ENCODE measurements at places on chromosomes 3 and 15.

- DNase-seq = no peak
Measured at GRCh38 chr3:65443739-65444446, 594.8 kb downstream of the MAGI1 start.

GRCh38 chr3:125313060-125313635 lies 62.0 kb downstream of the ZNF148 start:
- no peak for DNase-seq

GRCh38 chr15:82535566-82536408 lies 4.5 kb downstream of the RPS17 start:
- DNase-seq = no peak

GRCh38 chr3:72724070-72724469 lies 124.2 kb downstream of the SHQ1 start:
- no peak for DNase-seq

DNA sequence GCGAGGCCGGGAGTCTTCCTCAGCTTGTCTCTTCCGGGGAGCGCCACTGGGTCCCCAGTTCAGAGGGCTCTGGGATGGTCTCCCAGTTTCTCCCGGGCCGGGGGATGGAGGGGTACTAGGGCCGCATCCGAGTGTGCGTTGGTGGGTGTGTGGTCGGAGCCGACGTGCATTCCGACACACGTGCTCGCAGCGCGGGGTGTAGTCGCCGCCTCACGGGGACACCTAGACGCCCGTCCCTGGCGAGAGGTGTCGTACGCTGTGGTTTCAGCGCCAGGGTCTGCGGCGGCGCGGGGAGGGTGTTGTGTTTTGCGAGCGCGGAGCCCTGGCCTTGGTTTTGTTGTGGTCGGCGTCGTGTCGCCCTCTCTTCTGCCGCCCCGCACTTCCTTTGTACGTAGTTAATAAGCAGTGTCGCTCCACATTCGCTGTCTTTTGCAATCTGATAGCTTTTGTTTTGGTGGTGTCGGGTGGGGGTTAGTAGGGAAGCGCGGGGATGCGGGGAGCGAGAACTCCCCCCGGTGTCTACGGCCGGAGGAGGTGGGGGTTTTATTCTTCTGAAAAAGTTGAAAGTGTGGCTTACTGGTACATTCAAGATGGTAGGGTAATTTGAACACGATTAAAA lies 2.2 kb downstream of the IGF1R start:
- no peak for DNase-seq

GRCh38 chr3:168002786-168003368 lies 92.8 kb downstream of the GOLIM4 start:
- DNase-seq = no peak

- DNase-seq = no peak
Measured at GRCh38 chr3:160577093-160577492, 11.7 kb upstream of the KPNA4 start.

- DNase-seq = no peak
Measured at GRCh38 chr3:43689766-43690399, 855 bp upstream of the ABHD5 start.

DNA sequence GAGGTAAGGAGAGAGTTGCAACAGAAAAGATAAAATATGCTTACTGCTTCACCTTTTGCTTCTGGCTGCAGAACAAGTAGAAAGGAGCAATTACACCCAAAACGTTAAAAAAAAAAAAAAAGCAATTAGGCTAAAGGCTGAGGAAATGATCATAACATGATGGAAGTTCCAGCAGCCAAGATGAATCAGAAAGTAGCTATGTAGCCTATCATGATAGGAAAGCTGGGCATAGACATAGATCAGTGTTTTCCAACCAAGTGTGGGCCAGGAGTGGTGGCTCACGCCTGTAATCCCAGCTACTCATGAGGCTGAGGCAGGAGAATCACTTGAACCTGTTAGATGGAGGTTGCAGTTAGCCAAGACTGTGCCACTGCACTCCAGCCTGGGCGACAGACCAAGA lies 52.6 kb downstream of the AGTR1 start:
- DNase-seq = no peak

DNA sequence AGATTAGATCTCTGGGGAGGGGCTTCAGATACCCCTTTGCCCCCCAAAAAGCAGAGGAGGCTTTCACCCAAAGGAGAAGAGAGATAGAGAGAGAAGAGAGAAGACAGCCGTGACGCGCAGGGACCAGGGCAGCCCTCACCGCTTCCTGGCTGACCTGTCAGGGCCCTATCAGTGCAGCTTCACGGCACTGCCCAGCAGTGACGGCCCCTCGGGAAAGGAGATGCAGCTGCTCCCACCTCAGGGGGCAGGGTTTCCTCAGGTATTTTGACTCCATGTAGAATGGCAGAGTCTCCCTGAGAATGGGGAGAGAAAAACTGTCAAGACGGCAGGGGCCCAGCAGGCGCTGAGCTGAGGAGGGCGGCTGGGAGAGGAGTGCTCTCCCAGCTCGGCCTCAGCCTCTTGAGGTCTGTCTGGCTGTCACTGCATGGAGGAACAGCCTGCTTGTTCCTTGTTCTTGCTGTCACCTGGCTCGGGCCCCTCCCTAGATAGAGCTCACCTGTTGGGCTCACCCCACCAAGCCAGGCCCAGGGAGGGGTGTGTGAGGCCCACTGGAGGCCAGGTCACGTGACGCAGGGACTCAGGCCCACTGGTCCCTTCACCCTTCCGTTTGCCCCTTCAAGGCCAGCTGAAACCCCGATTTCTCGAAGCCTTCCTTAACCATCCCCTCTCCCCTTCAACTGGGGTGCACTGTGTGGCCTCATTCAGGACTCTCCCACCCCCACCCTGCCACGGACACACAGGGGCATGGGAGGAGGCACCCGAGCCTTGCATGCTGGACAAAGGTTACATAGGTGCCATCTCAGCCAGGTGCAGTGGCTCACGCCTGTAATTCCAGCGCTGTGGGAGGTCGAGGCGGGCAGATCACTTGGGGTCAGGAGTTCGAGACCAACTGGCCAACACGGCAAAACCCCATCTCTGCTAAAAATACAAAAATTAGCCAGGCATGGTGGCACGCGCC lies 28.2 kb downstream of the LOXL1 start:
- DNase-seq = no peak

DNA sequence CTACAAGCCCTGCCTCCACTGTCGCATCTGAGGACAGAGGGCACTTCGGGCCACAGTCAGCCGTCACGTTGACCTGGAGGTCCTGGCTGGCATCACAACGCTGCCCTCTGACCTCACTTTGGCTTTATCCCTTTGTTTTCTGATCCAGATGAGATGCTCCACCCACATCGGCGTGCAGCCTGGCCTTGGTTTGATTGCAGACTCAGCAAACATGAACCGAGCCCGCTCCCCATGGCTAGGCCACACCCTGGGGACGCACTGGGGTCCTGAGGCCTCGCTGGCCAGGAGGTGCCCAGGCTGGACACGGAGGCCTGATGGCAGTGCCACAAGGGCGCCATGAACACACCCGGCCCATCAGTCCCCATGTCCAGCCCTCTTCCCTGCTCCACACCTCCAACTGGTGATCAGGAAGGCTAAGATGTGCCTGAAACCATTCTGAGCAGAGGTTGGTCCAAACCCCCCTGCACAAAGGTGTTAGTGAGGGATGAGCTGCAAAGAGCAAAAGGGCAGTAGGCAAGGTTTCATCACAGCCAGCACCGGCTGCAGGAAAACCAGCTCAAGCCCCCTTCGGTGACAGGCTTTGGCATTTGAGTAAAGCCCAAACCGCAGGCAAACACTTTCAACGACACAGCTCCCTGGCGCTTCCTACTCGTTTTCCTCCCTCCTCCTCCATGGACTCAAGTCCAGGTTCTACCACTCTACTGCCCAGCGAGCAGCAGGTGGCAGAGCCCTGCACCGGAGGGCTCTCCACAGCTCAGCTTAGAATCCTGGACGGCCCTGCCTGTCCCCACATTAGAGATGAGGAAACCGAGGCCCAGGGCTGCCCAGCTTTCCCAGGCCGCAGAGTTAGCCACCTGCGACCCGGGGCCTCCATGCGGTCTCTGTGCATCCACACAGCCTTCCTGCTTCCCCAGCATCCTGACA lies 165.8 kb downstream of the NUP210 start:
- no peak for DNase-seq

DNA sequence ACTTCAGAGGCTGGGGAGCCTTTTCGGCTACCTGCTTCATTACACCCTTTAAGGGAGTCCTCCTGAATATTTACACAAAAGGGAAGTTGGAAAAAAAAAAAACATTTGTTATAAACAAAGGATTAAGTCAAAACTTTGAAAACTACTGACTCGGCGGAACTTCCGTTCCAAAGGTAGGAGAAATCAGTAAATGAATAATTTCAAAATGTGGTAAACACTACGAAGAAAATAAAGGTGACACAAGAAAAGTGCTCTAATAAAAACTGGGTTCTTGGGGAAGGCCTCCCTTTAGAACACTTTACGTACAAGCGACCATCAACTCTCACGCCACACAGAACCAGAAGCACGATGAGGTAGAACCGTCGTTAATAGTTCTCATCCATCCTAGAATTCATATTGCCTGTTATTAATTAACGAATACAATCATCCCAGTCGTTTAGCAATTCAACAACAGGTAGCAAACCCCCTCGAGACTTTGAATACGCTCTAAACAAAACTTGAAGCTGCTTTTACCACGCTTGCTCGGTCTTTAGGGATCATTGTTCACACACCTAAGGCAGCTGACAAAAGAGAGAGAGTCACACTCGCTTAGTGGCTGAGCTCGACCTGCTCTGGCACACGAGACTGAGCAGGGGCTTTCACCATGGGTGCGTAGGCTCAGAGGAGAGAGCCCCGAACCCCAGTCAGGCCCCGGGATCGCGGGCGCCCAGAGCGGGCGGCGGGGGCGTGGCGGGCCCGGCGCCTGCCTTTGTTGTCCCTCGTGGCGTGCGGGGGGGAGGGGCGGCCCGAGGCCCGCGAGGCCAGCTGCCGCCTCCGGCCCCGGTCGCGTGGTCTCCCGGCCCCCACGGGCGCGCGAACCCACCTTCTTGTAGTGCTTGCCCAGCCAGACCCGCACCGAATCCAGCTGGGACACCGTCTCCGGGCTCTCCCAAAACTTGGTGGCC lies 680 bp downstream of the SMARCC1 start:
- DNase-seq = peak; percentile 27

GRCh38 chr3:3170998-3171397 lies 8.5 kb downstream of the CRBN start:
- no peak for DNase-seq

GRCh38 chr3:80051602-80051962 lies 283.8 kb upstream of the ROBO1 start:
- DNase-seq = no peak

DNA sequence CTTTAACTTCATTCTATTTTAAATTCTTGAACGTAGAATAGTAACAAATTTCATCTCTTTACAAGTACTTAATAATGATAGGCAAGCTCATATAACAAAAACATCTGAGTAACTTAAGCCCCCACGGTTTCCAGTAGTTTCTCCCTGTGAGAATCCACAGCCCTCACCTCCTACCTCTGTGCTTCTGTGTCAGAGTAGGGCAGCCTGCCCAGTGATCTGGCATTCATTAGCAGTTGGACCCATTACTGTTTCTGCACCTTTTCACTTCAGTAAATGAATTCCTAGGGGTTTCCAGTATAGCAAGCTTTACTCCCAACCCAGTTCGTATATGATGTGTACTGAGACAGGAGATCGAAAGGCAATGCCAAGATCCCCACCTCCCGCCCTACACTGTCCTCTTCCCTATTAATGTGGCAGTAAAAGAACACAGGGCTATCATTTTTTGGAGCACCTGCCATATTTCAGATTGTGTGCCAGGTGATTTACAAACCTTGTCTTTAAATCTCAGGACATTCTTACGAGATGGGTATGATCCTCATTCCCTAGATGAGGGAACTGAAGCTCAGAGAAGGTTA lies 40.8 kb downstream of the EIF2AK4 start:
- no peak for DNase-seq

- DNase-seq = no peak
Measured at GRCh38 chr3:126345641-126346460, 11.4 kb downstream of the KLF15 start.

- DNase-seq = no peak
Measured at GRCh38 chr3:66703501-66703900, 202.7 kb upstream of the LRIG1 start.

GRCh38 chr3:146449613-146450012 lies 19.7 kb downstream of the PLSCR2 start:
- no peak for DNase-seq

Data from NCI-H1092 (cell line).